KG1 (cell line): ENCODE measurements at places on chromosomes 1 and 21.

DNA sequence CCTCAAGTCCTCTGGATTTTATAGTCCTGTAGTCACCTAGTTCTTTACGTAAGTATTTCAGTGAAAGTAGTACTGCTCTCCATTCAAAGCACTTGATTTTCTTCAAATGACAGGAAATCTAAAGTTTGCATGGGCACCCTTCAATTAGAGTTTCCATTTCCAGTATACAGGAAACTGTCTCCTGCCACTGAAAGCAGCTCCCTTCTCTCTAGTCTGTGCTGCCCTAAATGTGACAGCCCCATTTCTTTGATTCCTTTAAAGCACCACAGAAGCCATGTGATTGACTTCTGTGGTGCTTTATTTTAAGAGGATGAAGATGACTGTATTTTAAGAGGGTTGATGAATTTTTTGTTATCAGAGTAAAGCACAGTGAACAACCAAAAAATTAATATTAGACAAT, 226.1 kb downstream of the DNAH14 start:
- DNase-seq = no peak

DNA sequence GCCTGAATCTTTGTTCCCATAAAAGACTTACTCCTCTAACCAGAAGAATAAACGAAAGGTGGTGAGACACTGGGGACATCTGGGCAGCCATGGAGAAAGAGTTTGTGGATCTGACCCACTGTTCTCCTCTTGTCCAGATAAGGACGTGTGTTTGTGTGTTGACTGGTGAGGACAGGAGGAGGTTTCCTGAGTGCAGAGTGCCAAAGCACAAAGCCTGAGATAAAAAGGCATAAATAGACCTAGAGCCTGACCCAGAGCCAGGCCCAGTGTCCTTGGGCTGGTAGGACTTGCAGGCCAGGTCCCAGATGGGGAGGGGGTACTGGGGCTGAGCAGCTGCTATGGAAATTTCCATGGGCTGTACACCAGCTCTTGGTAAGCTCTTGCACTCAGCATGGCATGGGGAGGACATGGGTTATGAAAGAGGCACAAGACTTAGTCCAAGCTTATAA, 19.6 kb upstream of the COQ8A start:
- no peak for DNase-seq

DNA sequence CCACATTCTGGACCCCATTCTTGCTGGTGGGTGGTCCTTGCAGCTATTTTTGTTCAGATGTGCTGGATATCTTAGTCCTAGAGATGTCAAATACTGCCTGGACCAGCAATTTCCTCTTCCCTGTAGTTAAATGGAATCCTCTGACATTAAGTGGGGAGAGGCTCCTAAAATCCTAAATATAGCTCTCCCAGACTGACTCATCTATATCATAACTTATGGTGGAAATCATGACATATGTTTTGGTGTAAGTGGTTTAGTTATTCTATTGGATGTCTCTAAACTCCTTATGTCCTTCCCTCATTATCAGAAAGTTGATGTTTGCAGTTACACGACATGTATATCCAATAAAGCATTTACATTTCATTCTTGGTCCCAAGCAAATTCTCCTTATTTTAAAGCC, 73.1 kb downstream of the KCNJ6 start:
- DNase-seq = no peak

DNA sequence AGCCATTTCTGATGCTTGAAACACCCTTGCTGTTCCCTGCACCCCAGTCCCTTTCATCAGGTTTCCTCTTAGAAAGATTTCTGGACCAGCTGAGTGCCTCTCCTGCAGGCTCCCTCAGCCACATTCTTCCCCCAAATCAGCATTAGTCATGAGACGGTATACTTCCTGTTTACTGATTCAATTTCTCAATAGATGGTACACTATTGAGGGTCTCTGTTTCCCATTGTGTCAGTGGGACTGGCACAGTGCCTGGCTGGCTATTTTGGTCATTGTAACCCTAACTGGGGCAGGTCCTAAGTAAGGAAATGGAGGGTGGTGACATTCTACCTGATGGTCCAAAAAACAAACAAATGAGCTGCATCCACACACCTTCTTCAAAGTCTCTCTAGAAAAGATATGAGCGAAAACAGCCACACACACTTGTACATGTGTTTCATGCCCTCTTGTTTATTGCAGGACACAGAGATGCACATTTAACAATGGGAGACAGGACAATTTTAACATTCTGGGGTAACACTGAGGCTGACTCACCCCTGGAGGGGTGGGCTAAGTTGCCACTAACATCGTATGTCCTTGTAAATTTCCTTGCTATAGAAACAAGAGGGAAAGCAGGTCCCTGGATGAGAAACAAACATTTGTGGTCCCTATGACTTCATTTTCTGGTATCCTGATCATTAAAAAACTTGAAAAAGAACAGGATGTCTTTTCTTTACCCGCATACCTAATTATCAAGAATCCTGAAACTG, 77.5 kb downstream of the RRAGC start:
- DNase-seq = no peak

GRCh38 chr1:7751174-7751573, 19.9 kb upstream of the VAMP3 start:
- no peak for DNase-seq

DNA sequence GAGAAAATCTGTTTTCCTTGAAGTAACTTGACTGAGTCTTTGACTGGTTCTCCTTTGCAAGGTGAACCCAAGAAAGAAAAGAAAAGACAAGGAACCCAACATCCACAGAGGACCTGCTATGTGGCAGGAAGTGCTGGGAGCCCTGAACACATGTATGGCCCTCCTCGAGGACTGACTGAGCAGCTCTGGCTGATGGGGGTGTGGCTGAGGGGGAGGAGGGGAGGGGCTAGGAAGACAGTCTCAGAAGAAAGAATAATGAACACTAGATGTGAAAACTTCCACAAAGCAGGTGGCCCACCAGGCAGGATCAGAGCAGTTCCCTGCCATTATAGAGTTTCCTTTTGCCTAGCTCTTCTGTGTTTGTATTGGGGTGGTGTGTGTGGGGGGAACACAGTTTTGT, 26.1 kb downstream of the NENF start:
- no peak for DNase-seq

- DNase-seq = no peak
These were observed at the start of gene AQP10 for GRCh38 chr1:154320882-154321608. AQP10 (plus strand) TSS chr1:154321093; CDS start chr1:154321156, 63 bp downstream.

DNA sequence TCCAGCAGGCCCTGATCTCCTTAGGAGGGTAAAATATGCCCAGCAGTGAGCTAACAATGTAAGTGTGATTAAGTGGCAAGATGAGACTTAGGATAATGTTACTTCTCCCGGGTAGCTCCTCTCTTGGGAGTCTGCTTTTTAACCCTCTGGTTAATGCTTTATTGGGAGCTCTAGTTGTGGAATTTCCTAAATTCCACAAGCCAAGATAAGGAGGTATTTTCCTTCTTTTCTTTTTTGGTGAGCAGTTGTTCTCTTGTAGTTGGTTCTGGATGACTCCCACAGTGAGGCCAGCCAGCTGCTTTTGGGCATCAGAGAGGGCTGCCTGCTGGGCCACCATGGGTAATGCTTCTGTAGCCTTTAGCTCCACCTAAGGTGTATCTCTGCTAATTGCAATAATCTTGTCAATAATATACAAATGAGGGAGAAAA, 19.3 kb downstream of the C1orf52 start:
- DNase-seq = no peak

DNA sequence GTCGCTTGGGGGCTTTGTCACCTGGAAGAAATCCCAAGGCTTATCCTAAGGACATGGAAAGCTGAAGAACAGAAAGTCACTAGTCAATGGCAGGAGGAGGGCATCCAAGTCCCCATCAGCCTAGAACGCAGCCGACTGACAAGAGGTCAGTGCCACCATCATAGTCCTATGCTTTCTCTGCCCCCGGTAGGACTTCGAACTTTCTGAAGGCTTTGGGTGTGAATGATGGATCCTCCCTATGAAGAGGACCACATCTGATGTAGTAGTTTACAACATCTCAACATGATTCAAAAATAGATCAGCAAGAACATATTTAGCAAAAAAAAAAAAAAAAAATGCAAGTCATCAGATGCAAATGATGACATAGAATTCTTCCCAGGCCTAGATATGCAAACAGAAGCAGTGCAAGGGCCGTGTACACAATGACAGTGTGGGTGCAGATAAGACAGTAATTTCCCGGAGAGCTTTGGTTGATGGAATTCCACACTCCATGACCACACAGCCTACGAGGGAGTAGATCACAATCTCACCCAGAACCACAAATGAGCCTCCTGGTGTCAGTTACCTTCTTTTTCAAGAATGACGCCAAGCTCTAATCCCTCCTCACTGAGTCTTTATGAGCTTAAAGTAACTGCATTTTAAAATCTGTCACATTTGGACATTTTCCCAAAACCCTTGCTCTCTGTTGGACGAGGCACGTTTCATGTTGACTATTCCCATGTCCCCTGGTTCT, 88.2 kb downstream of the PSMG1 start:
- no peak for DNase-seq

GRCh38 chr1:19645411-19646251, 1.5 kb downstream of the NBL1 start:
- no peak for DNase-seq

- no peak for DNase-seq
These were observed 66.1 kb upstream of the TMPRSS2 start for GRCh38 chr21:41573902-41574690.

GRCh38 chr21:46148106-46148505, 7.3 kb downstream of the FTCD start:
- no peak for DNase-seq

- DNase-seq = no peak
These were observed 31.9 kb downstream of the NEK2 start for GRCh38 chr1:211643324-211644212.

DNA sequence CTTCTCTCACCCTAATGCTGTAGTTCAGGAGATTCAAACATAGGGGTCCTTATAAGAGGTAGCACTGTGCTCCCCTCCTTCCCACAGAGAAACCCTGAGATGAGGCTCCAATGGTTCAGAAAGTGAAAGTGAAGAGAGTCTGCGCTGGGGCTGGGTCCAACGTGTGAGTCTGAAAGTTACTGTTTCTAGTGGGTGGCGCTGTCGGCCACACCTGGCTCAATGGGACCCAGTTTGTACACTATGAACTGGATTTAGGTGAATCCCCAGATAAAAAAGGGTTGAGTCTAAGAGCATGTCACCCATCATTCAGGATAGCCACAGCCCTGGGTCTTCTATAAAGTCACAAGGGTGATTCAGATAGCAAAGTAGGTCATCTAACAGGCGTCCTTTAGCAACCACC, 2.8 kb downstream of the SMCP start:
- DNase-seq = no peak
